CD4-positive, alpha-beta T cell treated with Interleukin-4 for 4 hours (primary cell): ENCODE measurements at places on chromosomes 2 and 18.

GRCh38 chr2:180953550-180953949 lies 26.9 kb upstream of the UBE2E3 start:
- DNase-seq: no peak

- DNase-seq: no peak
These were observed 399.0 kb upstream of the LRRTM1 start for GRCh38 chr2:80703532-80703931.

DNA sequence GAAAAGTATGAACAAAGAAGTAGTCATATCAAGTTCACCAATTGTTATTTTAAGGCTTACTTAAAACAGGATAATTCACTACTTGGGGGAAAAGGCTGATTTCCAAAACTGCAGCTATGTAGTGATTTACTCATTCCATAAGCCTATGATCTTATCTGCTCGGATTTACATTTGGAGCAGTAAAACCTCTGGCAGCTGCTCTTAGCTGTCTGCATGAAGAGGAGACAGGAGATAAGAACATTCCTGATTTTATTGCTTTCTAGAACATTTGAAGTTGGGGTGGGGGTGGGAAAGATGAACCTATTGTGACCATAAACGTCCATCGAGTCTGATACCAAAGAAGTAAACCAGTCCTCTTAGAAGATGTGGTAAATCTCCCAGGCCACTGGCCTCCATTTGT lies 120.9 kb downstream of the MMADHC start:
- no peak for DNase-seq

DNA sequence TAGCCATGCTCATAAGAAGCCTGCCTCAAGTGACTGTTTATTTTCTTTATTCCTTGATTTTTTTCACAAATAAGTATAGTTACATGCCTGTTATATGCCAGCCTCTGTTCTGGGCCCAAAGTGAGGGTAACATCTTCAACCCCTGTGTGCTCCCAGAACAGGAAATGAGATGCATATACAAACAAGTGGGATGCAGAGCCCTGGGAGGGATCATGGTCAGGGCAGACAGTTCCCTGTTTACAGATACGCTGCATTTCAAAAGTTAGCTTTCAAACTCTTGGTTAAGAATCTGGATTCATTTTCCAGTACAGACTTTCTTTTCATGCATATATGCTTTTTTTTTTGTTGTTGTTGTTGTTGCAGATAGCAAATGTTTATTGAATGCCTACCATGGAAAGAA lies 24.4 kb downstream of the GPR39 start:
- no peak for DNase-seq

DNA sequence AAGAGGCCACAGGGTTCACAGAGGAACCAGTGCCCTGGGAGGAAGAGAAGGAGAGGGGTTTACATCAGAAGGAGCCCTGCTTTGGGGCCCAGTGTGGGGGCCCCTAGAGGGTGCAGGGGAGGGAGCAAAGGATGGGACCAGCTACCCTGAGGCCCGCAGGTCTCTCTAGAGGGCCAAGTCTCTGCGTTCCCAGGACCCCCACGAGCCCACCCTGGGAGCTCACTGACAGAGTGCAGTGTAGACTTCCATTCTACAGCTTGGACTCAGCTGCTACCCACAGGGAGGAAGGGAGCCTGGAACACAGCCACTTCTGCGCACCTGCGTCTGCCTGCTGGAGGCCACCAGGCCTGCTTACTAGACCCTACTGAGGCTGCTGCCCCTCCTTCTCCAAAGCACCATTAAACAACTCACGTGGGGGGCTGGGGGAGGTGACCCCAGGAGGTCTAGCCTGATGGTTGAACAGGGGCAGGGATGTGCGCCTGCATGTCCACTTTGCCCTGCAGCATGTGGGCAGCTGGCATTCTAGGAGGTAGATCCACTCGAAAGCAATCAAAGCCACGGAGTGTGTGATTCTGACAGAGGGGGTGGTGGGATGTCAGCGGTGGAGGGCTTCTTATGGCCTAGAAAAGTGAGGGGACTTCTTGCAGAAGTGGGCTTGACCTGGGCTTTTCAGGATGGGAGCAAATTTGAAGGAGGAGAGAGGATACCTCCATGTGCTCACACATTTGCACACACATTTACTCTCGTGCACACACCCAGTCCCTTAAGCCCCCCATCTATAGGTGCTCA lies 90.2 kb downstream of the ZFP36L2 start:
- DNase-seq: no peak

- no peak for DNase-seq
These were observed 103.5 kb downstream of the ADD2 start for GRCh38 chr2:70664525-70664924.

DNA sequence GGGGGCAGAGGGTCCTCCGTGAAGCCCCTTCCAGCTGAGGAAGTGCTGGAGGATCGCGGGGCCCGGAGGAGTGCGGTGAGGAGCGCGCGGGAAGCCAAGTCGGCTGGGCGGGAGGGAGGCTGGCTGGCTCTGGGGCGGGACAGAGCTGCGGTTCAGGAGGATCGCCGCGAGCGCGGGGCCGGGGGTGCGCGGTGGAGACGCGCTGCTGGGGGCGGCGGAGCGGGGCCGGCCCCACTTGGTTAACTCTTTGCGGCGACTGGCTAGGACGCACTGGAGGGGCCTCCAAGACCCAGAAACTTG lies 464 bp downstream of the CYBRD1 start:
- DNase-seq: no peak

- no peak for DNase-seq
These were observed 437.1 kb downstream of the DCDC2C start for GRCh38 chr2:4140281-4140970.

DNA sequence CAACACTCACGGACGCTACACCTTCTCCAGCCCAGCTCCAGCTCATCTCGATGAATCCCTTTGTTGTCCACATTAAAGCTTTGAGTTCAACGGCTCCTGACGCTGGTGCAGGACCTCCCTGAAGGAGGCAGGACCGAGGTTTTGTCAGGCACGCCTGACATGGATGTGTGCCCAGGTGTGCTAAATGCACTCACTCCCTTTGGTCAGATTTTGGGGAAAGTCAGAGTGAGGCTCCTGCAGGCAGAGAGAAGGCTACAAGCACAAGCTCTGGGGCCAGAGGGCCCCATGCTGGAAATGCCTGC lies 78.6 kb downstream of the NDUFA10 start:
- DNase-seq: no peak

- DNase-seq: no peak
These were observed 16.8 kb downstream of the RPL31 start for GRCh38 chr2:101018934-101019333.

DNA sequence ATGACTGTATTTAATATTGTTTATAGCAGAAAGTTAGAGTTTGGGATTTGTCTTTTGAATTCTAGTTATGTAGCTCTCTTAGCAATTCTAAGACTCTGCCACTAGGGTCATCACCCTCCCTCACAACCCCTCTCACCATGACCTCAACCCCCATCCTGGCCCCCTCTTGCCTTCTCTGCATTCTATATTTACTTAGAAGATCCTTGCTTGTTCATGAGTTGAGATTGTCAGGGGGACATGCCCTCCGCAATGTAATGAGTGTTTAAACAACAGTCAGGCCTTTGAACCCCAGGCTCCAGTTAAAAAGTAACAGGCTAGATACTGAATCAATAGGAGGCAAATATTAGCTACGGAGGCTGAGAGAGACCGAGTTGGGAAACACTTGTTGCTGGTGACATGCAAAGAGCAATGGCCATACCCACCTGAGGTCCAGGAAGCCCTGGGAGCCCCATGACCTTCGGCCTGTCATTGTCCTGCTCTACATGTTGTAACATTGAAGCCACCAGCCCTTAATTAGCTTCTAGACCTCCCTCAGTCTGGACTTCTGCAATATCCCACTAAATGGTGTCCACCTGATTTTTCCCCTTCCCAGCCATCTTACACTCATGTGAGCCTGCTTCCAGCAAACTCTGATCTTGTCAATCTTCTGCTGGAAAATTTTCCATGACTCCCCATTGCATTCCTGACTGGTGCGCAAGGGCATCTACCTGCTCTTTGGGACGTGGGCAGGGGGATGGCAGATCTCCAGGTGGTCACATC lies 221.1 kb downstream of the ALPK2 start:
- no peak for DNase-seq

DNA sequence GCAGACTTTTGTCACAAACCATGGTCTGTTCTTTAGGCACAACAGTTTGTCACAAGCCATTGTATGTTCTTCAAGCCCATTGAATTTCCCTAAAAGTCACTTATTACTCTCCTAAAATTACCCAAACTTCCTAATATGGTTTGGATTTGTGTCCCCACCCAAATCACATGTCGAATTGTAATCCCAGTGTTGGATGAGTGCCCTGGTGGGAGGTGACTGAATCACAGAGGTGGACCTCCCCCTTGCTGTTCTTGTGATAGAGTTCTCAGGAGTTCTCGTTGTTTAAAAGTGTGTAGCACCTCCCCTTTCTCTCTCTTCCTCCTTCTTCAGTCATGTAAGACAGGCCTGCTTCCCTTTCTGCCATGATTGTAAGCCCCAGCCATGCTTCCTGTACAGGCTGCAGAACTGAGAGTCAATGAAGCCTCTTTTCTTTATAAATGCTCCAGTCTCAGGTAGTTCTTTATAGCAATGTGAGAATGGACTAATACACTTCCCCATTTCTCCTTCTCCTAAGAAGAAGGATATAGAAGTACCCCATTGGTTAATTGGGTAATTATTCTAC lies 11.2 kb upstream of the GYPC start:
- DNase-seq: peak; percentile 11

DNA sequence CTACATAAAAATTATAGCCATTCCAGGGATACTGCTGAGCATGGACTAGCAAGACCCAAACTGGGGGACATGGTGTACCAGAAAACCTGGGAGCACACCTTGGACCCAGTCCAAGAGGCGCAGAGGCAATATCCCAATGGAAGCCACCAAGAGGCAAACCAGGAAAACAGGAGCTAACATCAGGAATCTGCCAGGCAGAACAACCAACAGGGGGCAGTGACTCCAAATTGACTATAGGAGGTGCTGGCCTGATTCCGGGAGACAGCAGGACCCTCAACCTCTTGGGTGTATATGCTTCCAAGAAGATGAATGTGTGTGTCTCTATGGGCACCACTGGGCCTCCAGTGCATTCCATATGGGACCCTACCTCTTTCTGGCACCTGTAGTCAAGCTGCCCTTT lies 172.7 kb upstream of the ARL4C start:
- DNase-seq: no peak

GRCh38 chr2:175883586-175884194 lies 118.4 kb downstream of the LNPK start:
- no peak for DNase-seq

GRCh38 chr2:23456881-23457760 lies 72.1 kb downstream of the KLHL29 start:
- no peak for DNase-seq

DNA sequence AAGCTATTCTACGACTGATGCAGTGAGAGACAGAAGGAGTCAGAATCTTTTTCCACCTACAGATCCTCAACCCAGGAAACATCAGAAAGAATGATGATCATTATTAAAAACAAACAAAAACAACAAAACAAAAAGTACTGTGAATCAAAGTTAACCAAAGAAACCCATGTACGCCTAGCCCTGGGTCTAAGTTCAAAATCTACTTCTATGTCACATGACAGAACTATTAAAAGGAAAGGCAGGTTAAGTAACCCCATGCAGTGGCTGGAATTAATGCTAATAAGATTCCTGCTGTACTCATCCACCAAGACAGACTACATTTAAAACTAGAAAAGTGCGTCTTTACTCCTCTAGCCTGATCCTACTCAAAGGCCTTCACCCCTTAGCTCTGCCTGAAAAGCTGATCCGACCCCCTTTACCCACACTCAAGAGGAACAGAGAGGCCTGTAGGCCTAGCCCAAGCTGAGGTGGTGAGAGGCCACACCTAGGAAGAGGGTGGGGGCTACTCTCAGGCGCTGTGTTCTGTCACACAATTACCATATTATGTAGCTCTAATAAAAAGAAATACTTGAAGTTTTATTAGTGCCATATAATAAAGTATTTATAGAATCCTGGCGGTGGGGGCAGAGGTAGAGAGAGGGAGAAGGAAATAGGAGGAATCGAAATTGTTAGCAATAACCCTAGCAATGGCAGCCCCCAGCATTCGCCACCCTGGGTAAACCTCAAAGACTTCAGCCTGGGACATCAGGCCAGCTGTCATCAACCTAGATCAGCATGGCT lies 37.1 kb downstream of the NHEJ1 start:
- no peak for DNase-seq

GRCh38 chr2:23486684-23487075 lies 101.7 kb downstream of the KLHL29 start:
- no peak for DNase-seq

DNA sequence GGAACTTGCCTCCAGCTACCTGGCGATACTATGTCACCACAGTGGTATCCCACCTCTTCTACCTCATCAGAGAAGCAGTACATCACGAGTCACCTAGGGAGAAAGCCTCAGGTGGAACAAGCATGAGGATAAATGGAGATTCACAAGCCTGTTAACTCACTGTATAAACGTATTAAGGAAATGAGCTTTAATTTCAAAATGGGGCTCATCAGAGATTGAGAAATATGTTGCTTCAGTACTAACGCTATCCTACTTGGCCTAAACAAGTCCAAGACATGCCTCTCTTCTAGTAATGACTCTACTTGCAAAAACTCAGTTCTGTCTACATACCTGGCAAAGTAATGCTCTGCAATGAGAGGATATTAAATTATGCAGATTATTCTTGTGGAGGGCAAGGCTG lies 4.3 kb downstream of the SLC39A6 start:
- no peak for DNase-seq

DNA sequence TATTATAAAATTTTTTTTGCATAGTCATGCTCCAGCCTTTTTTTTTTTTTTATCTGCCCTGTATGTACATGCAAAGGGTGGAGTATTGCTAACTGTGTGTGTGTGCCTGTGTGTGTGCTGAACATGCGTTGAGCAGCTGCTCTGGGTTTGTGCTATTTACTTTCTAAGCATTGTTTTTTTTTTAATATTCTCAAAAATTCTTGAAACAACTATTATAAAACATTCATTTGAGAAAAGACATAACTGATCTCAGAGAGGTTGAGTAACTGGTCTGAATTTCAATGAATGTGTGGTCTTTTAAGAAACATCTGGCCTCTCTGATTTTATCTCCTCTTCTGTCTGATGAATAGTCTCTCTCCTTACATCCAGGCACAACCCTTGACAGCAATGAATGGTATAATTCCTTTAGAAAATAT lies 366.0 kb upstream of the SLC14A2 start:
- no peak for DNase-seq

DNA sequence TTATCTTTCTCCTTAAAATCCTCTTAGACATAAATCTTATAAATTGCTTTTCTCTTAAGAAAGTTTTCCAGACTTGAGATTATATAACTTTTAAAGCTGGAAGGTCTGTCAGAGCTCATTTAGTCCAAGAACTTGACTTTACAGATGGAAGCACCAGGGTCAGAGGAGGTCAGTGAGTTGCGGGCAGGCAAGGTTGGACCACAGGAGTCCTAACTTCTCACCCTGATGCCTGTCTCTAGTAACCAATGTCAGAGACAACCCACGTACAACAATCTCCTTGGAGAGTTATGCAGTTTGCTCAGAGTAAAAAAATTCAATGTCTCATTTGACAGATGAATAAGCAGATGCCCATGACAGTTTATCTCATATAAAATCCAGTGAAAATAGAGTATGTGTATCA lies 203.9 kb downstream of the DLGAP1 start:
- DNase-seq: no peak

GRCh38 chr18:56632070-56633022 lies 6.0 kb downstream of the TXNL1 start:
- DNase-seq: no peak

DNA sequence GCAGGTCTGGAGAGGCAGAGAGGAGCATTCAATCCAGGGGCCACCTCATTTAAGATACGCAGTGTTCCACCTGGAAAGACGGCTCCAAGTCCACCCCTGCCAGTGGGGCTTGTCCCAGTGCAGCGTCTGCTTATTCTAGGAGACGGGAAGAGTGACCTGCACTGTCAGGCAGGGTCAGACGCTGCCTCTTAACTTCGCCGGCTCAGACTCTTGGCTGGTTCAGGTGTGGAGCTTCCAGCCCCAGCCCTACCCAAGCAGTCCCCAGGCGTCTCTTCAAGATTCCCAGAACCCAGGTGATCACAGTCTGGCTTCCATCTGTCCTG lies 208.5 kb downstream of the TFCP2L1 start:
- DNase-seq: no peak
